Heart right ventricle (tissue), 16 donors: ENCODE measurements at places on chromosomes 13 and 19.
A peak's percentile ranks its signal among the peaks of the same experiment; 100 is the strongest.

DNA sequence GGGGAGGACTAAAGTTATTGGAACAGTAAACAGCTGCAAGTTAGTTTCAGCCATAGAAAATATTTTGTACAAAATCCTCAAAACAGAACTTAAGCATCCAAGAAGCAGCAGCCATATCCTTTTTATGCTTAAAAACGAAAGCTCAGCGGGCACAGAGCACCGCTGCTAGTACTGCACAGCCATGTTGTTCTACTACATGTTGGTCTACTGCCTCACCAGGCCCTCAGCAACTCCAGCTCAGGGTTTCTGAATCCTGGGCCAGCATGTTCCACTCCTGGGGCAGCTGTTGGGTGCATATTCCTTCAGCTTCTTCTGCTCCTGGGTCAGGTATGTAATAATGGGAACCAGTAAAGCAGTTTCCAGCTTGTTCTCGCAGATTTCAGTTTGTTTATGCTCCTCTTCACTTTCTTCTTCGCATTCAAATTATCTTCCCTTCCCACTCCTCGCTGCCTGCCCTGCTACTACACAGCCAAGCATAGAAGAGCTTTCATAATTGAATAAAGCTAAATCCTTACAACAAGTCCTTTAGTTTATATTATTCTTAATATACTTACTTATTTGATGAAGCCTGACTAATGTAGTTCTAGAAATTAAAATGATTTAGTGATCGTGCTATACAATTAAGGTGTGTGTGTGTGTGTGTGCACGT lies 820.5 kb upstream of the ATXN8OS start:
- H3K4me1 ChIP-seq, result no peaks in the 10 kb centered on the region
- no peak for DNase-seq
- H3K27me3 ChIP-seq, result no peaks in the 10 kb centered on the region
- no peak overlapping the region for H3K27ac ChIP-seq

DNA sequence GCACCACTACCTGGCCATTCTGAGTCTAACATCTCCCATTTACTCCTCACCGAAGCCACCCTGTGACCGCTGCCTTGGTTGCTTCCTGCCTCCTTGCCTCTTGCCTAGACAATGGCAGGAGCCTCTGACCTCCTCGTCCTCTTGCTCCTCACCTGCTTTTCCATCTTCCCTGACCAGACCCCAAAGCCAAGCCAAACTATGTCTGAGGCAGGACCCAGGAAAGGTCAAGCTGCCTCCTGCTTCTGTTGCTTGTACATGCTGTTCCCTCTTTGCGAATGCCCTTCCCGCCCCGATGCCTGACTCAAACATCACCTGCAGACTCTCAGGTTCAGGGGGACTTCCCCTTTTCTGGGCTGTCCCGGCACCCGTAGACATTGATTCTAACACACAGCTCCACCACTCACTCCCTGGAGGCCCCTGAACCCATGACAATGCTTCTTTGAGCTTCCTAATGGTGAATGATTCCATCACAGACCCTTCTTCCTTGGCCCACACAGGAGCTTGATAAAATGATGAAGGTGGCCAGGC lies 60.8 kb downstream of the F2RL3 start:
- no peaks in the 10 kb centered on the region for H3K27me3 ChIP-seq
- peaks cover 7% of the 10 kb centered on the region for H3K4me1 ChIP-seq
- DNase-seq, result no peak
- H3K4me3 ChIP-seq, result no peak overlapping the region

DNA sequence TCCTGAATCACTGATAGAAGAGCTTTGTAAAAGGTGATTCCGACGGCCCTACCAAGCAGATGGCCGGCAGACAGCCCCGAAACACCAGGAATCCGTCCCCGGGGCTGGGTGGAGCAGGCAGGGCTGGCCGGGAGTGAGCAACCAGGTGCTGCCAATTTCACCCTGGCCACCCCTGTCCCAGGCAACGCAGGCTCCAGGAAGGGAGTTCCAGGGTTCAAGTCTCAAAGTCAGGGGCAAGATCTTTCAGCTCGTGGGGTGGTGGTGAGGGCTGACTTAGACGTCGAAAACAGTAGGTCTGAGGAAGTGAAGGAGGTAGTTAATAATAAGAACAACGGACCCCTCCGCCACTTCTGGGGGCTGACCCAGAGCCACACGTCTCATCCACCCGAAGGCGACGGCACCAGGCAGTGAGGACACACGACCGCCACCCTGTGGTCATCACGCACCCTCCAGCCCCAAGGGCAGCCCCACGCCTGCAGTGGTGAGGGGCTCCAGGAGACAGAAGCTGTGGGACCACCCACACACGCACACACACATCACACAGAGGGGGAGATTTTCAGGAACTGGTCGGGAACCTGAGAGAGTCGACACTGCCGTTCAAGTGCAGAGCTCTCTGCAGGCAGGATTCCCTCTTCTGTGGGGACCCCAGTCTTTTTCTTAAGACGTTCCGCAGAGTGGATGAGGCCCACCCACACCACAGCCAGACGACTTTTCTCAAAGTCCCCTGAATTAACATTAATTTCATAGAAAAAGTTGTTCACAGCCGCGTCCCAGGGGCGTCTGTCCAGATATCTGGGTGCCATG lies 67.2 kb downstream of the SPACA7 start:
- no peaks in the 10 kb centered on the region for H3K36me3 ChIP-seq
- peaks cover 45% of the 10 kb centered on the region for H3K27me3 ChIP-seq
- no peak overlapping the region for H3K27ac ChIP-seq
- H3K4me1 ChIP-seq, result no peaks in the 10 kb centered on the region

GRCh38 chr13:71217827-71218226 lies 649.2 kb downstream of the DACH1 start:
- H3K4me3 ChIP-seq, result no peak overlapping the region
- no peak for DNase-seq
- H3K36me3 ChIP-seq, result no peaks in the 10 kb centered on the region
- no peaks in the 10 kb centered on the region for H3K27me3 ChIP-seq
- H3K4me1 ChIP-seq, result no peaks in the 10 kb centered on the region
- H3K27ac ChIP-seq, result no peak overlapping the region

DNA sequence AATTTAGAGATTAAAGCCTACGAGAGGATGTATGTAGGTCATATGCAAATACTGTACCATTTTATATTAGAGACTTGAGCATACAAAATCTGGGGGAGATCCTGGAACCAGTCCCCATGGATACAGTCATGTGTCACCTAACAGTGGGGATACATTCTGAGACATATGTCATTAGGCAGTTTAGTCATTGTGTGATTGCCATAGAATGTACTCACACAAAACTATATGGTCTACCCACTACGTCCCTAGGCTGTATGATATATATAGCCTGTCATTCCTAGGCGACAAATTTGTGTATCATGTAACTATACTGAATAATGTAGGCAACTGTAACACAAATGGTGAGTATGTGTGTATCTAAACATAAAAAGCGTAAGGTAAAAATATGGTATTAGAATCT lies 62.8 kb downstream of the WDFY2 start:
- no peak overlapping the region for H3K27ac ChIP-seq
- H3K4me1 ChIP-seq, result peaks cover 42% of the 10 kb centered on the region
- no peak overlapping the region for H3K4me3 ChIP-seq
- DNase-seq, result no peak
- no peaks in the 10 kb centered on the region for H3K36me3 ChIP-seq

GRCh38 chr13:101916108-101916774 lies 463.8 kb downstream of the ITGBL1 start:
- H3K4me1 ChIP-seq, result peaks cover 5% of the 10 kb centered on the region
- no peak overlapping the region for H3K27ac ChIP-seq
- H3K4me3 ChIP-seq, result peak overlapping the region; percentile 13

GRCh38 chr13:112254061-112254818 lies 121.9 kb upstream of the SPACA7 start:
- peaks cover 32% of the 10 kb centered on the region for H3K27me3 ChIP-seq
- no peak for DNase-seq
- no peak overlapping the region for H3K27ac ChIP-seq
- no peaks in the 10 kb centered on the region for H3K36me3 ChIP-seq
- H3K4me3 ChIP-seq, result no peak overlapping the region

GRCh38 chr19:11125994-11126685 lies 29.4 kb downstream of the SPC24 start:
- DNase-seq, result peak; percentile 79
- no peaks in the 10 kb centered on the region for H3K27me3 ChIP-seq
- H3K4me1 ChIP-seq, result peaks cover 21% of the 10 kb centered on the region
- no peak overlapping the region for H3K27ac ChIP-seq
- H3K36me3 ChIP-seq, result no peaks in the 10 kb centered on the region

DNA sequence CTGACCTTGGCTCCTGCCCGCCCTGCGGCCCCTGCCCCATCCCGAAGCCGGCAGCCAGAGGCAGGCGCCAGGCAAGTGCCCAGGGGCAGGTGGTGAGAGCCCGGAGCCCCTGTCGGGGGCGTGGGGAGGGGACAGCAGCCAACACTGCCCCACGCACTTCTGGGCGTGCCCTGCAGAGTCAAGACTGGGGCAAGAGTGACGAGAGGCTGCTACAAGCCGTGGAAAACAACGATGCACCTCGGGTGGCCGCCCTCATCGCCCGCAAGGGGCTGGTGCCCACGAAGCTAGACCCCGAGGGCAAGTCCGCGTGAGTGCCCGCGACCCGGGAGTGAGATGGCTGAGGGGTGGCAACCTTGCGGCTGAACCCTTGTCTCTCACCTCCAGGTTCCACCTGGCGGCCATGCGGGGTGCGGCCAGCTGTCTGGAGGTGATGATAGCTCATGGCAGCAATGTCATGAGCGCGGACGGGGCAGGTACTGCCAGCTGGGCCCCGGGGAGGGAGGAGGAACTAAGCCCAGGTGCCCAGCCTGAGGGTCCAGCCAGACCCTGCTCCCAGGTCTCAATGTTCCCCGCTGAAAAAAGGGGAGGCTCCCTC lies 17.3 kb downstream of the ANKRD24 start:
- peaks cover 22% of the 10 kb centered on the region for H3K27me3 ChIP-seq
- H3K4me1 ChIP-seq, result peaks cover 10% of the 10 kb centered on the region
- H3K36me3 ChIP-seq, result no peaks in the 10 kb centered on the region
- no peak overlapping the region for H3K27ac ChIP-seq
- no peak for DNase-seq

DNA sequence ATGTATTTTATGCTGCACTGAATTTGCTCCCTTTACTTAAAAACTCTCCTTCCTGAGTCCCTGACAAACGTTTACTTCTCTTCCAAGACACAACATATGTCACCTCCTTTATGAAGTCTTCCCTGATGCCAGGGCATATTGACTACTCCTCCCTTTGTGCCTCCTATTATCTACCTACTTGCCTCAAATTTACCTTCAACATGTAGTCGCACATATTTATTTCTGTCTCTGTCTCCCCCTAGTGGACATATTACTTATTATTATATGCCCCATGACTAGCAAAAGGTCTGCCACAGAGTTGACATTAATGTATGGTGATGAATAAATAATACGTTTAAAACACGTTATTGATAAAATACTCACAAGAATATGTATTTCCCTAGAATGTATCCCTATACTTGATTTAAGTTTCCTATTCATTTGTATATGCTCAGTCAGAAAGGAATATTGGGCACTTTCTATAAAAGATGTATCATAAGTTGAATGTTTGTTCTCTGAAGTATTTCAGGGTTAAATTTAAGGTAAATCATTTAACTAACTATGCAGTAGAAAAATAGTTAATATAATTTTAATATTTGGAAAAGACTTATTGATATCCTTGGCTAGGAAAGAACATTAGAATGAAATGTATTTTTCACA lies 250.3 kb upstream of the ATXN8OS start:
- no peaks in the 10 kb centered on the region for H3K36me3 ChIP-seq
- no peaks in the 10 kb centered on the region for H3K27me3 ChIP-seq
- no peak for DNase-seq
- H3K27ac ChIP-seq, result no peak overlapping the region
- no peaks in the 10 kb centered on the region for H3K4me1 ChIP-seq

DNA sequence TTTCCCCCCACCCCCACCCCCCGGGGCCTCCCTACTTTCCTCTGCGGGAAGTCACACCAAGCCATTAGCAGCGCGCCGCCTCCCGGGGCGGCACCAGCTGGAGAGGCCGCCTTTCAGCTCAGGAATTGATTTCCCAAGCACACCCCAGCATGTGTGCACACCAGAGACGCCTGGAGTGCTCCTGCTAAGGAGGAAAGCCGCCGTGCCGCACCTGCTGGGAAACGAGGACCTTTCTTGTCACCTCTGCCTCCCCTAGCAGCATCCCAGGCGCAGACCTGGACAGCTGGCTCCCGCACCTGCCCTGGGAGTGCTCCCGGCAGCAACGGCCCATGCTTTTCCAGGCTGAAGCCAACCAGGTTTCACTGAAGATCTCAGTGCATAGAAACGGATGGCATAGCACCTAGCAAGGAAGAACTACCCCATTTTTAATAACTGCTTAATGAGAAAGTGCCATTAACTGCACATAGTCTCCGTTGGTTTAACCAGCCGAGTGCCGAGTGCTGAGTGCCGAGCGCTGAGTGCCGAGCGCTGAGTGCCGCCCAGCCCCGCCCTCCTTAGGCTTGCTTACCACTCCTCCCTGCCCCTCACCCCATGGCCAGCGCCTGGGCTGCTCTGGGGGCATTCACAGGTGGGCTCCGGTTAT lies 165.0 kb downstream of the USP12 start:
- H3K4me1 ChIP-seq, result peaks cover 21% of the 10 kb centered on the region
- H3K4me3 ChIP-seq, result peak overlapping the region; percentile 45
- DNase-seq, result no peak
- H3K27ac ChIP-seq, result no peak overlapping the region
- H3K36me3 ChIP-seq, result no peaks in the 10 kb centered on the region

DNA sequence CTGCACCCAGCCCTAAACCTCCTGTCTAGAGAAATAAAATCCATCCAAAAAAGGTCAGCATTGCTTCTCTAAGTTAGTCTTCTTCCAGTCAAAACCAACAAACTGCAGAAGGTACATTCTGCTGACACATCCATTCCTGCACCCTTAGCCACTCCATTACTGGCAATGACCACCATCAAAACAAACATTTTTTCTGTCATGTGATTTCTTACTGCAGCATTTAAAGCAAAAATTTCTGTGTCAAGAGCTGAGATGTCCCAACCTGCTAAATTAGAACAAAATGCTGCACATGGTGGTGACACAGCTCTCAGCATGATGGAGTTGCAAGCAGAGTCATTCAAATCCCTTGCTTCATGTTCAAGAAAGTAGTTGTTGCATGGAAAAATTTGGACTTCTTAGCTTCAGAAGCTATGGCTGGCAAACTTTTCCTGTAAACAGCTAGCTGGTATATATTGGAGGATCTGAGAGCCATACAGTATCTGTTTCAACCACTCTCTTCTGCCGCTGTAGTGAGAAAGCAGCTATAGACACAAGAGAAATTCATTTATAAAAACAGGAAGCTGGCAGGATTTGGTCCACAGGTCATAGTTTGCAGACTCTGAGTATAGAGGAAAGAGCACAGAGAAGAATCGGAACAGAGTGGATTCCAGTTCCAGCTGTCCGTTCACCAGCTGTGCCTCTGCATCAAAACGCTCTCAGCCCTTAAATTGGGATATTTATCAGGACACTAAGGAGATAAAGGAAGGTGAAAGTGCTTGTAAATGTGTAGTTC lies 17.4 kb downstream of the RUBCNL start:
- H3K4me3 ChIP-seq, result no peak overlapping the region
- H3K36me3 ChIP-seq, result no peaks in the 10 kb centered on the region
- DNase-seq, result no peak
- H3K27me3 ChIP-seq, result no peaks in the 10 kb centered on the region
